Tibial nerve (tissue), 4 donors: ENCODE measurements at places on chromosomes 11 and 22. TPM values are rescaled to one million over a fixed set of nuclear protein-coding genes. Genes with fewer than 3 reads are reported as not detected.

The C11orf91 gene
- not detected for total RNA-seq

The PAAF1 gene
- 24.9 TPM for total RNA-seq

The C11orf42 gene
- not detected for total RNA-seq

The SLC22A9 gene
- not detected for total RNA-seq
